Activated CD8-positive, alpha-beta memory T cell treated with anti-CD3 and anti-CD28 coated beads for 1 hour (primary cell): ENCODE measurements at places on chromosomes 1 and 21.

- no peak for DNase-seq
Observed at GRCh38 chr21:41338455-41338854, 21.9 kb downstream of the FAM3B start.

- no peak for DNase-seq
Observed at GRCh38 chr1:119001181-119002027, 13.3 kb upstream of the TBX15 start.

- peak; percentile 3 for DNase-seq
Observed at GRCh38 chr1:86704972-86705664, 742 bp downstream of the SH3GLB1 start.

DNA sequence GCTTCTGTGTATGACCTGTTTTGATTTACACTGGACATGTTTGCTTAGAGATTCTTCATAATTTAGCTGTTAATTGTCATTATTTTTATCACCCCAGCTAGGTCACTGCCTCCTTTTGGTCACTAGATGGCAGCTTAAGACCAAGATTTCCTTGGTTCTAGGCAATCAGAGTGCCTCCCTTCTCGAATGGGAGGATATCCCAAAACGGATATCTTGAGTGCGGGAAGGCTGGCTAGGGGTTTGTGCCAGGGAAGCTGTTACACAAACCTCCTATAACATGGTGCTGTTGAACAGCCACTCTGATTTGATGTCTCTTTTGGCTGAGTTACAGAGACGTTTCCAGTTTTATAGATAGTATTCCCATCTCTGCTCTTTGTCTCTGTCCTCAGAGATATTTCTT lies 283.5 kb downstream of the S1PR1 start:
- no peak for DNase-seq

DNA sequence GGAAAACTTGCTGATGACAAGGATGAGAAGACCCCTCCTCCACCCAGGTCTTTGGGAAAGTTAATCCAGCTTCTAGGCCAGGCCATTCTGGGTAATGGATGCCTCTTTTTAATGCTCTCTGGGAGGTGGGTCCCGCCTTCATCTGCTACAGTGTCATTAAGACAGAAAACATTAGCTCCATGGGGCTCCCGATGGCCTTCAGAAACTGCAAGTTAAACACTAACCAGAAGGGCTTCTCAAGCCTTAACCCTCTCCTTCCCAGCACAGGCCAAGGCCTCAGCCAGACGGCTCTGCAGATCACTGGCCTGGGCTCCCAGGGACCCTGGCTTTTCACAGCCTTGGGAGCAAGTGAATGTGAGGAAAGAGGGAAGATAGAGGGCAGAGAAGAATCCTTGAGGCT lies 364.9 kb downstream of the MATN1 start:
- no peak for DNase-seq

GRCh38 chr21:46437096-46437498 lies 21.6 kb upstream of the DIP2A start:
- DNase-seq = no peak

- no peak for DNase-seq
Observed at GRCh38 chr1:9069326-9070100, at the start of gene SLC2A5. Gene SLC2A5 (minus strand): TSS chr1:9069635. CDS start chr1:9069536, 99 bp downstream.

DNA sequence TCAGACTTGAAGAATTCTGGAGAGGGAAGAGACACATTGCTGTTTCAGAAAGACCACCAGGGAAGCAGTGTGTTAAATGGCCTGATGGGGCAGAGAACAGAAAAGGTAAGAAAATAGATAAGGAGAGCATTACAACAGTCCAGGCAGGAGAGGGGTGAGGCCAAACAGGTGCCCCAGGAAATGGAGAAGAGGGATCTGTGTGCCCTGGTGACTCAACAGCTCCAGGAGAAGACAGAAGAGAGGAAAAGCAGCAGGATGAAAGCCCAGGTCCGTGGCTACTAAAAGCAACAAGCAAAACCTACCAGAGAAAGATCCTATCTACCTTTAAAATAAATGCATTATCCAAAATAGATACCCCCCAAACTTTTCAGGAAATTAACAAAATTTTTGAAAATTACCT lies 9.2 kb downstream of the TP53BP2 start:
- DNase-seq = no peak

- no peak for DNase-seq
Observed at GRCh38 chr1:178871551-178872320, 859 bp upstream of the ANGPTL1 start.

DNA sequence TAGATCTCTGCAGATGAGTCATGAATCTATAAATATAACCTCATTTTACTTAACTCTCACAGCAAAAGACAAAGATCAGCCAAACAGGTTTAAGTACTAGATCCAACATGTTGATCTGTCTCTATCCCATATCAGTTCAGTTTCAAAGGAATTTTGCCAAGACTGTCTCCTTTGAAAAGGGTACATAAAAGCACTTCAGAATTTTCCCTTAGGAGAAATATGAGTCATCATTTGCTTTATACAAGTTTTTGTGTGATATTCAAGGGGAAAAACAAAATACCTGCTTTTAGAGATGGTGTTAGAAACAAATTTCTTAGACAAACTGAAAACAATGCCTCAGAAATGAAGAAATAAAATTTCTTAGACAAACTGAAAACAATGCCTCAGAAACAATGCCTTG lies 73.5 kb upstream of the LRRC7 start:
- DNase-seq = no peak

DNA sequence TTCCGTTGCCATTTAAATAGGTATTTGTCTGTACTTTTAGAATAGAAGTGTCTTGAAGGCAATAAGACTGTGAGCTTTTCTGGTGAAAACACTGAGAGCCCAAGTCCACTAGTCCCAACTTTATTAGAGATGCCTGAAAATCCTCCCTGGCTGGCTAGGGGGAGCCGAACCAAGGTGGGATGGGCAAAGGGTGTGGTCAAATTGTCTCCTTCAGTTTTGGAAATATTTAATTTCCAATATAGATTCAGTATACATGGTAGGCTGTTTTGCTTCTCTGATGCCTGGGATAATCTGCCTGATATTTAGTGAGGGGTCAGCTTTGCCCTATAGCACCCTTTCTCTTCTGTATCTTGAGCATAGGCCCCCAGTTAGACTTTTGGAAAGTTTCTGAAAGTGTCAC lies 3.5 kb downstream of the ROR1 start:
- no peak for DNase-seq

- DNase-seq = no peak
Observed at GRCh38 chr1:42979036-42979430, 20.4 kb upstream of the SLC2A1 start.

- DNase-seq = no peak
Observed at GRCh38 chr1:27577504-27578188, 26.3 kb downstream of the AHDC1 start.

GRCh38 chr1:114833421-114833820 lies 21.2 kb upstream of the SYCP1 start:
- no peak for DNase-seq

- DNase-seq = no peak
Observed at GRCh38 chr21:38610623-38611251, 112.5 kb upstream of the ERG start.

- DNase-seq = no peak
Observed at GRCh38 chr1:207659545-207660153, 14.7 kb downstream of the CR1L start.

- DNase-seq = no peak
Observed at GRCh38 chr1:164760569-164760968, 201.6 kb downstream of the PBX1 start.

- no peak for DNase-seq
Observed at GRCh38 chr1:153848805-153849204, 73.6 kb downstream of the SLC27A3 start.

GRCh38 chr1:206041640-206042039 lies 11.3 kb upstream of the RHEX start:
- DNase-seq = no peak

- no peak for DNase-seq
Observed at GRCh38 chr1:76190749-76191424, 116.3 kb downstream of the ST6GALNAC3 start.

DNA sequence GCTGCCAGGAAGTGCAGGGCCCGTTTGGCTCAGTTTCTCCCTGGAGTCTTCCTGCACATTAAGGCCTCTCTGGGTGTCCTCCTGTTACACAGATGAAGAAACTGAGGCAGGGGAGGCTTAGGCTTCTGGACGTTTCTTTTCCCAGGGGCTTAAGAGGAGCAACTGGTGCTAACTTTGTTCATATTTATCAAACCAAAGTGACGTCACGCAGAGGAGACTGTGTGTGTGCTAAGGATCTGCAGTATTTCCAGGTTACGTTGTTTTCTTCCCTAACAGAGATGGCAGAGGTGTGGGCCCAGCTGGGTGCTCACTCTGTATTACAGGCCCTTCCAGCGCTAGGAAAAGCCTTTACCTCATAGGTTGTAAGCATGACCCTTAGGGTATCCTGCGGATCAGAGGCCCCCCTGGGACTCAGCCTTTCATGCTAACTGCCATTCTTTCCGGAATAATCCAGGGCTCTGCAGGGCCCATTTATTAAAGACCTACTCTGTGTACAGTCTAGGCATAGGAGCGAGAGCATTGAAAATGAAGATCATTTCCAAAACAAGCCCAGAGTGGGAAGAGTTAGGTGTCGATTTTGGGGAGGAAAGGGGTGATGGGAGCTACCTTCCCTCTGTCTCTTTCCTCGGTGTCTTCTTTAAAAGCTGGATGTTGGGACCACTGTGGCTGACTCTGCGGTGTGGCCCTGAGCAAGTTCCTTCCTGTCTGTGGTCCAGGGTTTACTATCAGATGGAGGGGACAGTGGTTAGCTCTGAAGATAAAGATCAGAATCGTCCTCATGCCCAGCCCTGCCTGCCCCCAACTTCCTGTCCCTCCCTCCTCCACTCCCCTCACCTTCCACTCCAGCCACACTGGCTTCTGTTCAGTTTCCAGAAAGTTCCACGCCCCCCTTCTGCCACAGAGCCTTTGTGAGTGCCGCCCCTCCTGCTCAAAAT lies 4.6 kb downstream of the AGTRAP start:
- no peak for DNase-seq
